ENCODE measurements at places on chromosomes 3 and 15. TPM values are rescaled to one million over a fixed set of nuclear protein-coding genes. Genes with fewer than 3 reads are reported as not detected.

DNA sequence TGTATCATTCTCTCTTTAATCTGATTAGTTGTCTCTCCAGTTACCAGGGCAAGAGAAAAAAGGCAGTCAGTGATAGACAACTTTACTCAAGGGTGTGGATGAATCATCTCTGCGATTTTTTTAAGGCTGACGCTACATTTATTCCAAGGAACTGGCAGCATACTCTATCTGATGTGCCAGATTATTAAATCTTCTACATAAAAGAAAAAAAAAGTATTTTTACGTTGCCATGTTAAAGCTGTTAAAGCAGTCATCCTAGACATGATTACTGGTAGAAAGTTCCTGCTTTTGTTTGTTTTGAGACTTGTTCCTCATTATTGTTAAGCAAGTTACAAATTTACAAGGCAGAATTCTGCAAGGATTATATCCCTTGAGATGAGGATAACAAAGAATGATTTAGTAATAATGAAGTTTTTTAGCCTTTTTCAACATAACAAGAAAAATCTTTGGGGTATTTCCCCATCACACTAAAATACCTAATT is 121.7 kb downstream of the CBLB start:
- no peak for DNase-seq

- DNase-seq, result peak; percentile 42
These were observed 19.0 kb upstream of the CSTA start for GRCh38 chr3:122305818-122306621.

- no peak for DNase-seq
These were observed 27.9 kb upstream of the TLE3 start for GRCh38 chr15:70125605-70126004.

DNA sequence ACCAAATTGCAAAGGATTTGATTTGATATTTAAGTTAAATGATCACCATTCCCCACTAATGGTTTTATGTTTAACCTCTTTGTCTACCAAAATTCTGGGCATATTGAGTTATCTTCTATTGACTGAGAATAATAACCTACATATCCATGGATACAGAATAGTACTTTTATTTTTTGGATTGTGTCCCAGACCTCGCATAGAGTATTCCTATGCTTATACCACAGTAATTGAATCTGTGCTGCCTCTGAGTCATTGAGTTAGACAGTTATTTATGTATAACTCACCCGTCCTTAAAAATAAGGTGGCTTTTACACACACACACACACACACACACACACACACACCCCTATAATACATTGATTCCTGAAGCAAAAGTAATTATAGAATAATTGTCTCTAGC is 690.1 kb upstream of the BCHE start:
- no peak for DNase-seq

DNA sequence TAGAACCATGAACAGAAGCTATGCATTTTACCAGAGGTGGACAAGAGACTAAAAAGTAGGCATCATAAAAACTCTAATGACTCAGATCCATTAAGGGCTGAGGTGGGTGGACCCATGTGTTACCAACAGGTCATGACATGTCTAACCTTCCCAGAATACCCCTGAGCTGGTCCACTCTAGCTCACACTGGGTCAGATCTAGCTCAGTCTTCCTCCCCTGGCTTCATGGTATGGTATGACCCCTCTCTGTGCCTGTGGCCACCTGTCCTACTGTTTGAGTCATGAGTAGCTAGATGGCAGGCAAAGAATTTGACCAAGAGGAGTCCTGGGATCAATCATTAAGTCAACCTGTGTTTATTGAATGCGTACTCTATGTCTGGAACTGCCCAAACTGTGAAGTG is 340.4 kb downstream of the EPHB1 start:
- no peak for DNase-seq

GRCh38 chr3:64873400-64873799 is 185.6 kb upstream of the ADAMTS9 start:
- no peak for DNase-seq

DNA sequence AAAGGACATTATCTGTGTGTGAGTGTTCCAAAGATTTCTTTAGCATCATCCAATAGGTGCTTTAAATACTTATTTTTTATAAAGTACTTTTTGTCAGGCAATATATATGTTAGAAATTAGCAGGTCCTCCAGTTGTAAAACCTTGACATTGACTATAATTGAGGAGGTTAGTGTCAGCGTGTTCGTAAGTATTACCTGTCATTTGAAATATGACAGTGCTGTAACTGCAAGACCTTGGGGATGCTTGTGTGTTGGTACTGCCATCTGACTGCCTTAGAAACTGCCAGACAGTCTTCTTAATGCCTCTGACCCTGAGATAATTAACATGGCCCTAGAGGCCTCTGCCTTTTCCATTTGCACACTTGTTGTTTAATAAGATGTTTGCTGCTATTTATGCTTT is 170.7 kb downstream of the NAALADL2 start:
- no peak for DNase-seq

- no peak for DNase-seq
These were observed 157.0 kb downstream of the CHST2 start for GRCh38 chr3:143276592-143276991.

DNA sequence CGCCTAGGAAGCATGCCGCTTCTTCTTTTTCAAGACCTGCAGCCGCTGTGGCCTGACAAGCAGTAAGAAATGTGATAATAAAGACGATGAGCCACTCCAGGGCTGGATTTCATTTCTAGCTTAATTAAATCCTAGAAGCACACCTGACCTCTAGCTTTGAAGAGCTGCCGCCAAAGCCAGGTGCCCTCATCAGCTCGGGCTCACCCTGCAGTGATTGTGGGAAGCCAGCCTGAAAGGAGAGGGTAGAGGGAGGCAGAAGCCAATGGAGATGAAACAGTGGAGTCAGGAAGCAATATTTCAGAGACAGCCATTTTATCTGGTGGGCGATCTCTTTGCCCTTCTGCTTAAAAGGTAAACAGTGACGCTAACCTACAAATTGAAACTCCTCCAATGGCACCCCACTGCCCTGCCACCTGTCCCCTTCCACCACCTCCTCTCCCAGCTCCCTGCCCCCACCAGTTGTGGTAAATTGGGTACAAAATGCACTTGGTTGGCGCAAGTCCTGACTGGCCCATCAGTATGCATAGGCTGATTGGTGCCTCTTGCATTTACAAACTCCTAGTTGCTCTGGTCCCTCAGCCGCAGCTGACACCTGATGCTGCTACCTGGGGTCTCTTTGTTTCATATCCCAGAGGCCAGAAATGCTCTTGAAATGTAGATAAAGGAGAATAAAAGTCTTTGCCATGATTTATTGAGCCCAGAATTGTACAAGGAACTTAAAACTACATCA is 385.3 kb downstream of the PDCD6IP start:
- DNase-seq, result no peak

DNA sequence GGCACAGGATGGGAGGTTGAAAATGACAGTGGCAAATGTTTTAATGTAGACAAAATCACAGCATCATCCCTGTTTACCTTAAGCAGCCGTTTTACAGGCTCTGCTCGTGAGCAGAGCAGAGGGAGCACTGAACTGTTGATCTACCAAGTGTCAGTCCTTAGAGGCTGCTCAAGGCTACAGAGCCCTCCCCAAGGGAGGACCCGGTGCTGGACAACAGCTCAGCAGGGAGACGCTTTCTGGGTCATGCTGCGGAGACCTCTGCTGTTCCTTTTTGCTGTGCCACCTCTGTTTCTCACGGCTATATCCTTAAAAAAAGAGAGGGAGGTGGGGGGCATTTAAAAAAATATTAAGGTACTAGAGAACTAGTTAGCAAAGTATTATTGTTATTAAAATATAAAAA is 400.2 kb downstream of the GABRB3 start:
- DNase-seq, result no peak

DNA sequence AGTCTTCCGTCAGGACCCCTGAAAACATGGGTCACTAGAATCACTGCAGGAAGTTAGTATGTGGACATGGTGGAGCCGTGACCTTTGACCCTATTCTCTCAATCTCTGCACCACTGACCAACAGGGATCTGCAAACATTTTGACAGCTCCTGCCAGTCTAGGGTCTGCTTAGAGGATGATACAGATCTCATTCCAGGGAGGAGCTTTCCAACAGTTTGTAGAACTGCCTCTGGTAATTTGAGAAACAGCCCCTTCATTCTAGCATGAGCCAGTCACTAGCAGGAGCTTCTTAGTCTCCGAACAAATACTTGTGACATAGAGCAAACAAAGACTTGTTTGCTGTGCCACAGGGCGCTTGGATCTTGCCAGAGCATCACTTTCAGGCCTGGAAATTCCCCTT is 270.3 kb upstream of the CFAP20DC start:
- no peak for DNase-seq

GRCh38 chr3:60497902-60498301 is 753.4 kb downstream of the FHIT start:
- DNase-seq, result peak; percentile 3

GRCh38 chr3:101784855-101785613 is 6.0 kb downstream of the NXPE3 start:
- DNase-seq, result no peak

- DNase-seq, result no peak
These were observed 4.5 kb downstream of the NDUFB5 start for GRCh38 chr3:179608931-179609720.

ST8SIA2 gene
- not detected for total RNA-seq

PIF1 gene
- 0.54 TPM for total RNA-seq

ANKRD63 gene
- not detected for total RNA-seq

KIF15 gene
- total RNA-seq, result not detected

WDR93 gene
- total RNA-seq, result 2.3 TPM
